Neural progenitor cell (in vitro differentiated cells): ENCODE measurements at places on chromosomes 2 and 18.

DNA sequence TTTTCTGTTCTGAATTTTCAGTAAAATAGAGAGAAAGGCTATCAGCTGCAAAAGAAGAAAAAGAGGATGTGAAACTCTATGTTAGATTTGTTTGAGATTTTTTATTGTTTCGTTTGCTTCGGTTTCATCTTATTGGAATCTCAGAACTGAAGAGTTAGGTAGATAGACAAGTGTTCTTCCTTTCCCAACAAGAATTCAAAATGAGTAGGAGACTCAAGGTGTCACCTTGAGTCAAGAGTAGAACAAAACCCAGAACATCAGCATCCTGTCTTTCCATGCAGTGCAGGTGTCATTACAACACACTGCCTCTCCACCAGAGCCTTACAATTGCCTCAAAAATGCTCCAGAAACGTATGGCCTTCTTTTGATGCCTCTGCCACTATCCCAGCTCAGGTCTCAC, 21.1 kb downstream of the NBAS start:
- no peak for DNase-seq

GRCh38 chr18:58044370-58045241, 580 bp downstream of the NEDD4L start:
- peak; percentile 70 for DNase-seq

DNA sequence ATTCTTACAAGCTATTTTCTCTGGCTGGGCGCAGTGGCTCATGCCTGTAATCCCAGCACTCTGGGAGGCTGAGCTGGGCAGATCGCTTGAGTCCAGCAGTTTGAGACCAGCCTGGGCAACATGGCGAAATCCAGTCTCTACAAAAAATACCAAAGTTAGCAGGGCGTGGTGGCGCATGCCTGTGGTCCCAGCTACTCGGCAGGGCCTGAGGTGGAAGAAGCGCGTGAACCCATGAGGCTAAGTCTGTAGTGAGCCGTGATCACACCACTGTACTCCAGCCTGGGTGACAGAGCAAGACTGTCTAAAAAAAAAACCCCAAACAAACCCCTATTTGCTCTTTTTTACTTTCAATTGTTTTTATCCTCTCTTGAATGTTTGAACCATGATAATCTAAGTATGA, 37.0 kb downstream of the PPP4R1 start:
- no peak for DNase-seq

- no peak for DNase-seq
Observed at GRCh38 chr18:62904396-62905285, 189.3 kb downstream of the PHLPP1 start.

GRCh38 chr2:63047321-63048279, 3.0 kb upstream of the OTX1 start:
- DNase-seq, result peak; percentile 76

DNA sequence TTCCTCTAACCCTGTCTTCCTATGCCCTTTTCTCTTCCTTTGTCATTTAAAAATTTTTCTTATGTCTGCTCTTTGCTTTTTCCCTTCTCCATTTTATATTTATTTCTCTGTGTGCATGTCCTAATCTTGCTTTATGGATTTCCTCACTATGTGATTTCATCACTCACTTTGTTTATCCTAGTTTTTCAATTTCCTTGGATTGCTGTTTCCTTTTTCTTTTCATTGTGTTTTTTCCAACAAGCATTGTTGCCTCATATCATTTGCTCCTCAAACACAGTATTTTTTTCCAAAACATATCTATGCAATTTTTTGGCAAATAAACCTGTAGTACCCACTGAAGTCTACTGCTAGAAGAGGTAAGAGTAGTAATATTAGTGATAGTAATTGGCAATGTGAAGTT, 67.4 kb upstream of the PNPT1 start:
- DNase-seq, result no peak

- DNase-seq, result no peak
Observed at GRCh38 chr2:11514081-11514730, 19.6 kb upstream of the GREB1 start.

- DNase-seq, result no peak
Observed at GRCh38 chr18:36461551-36461987, 164.1 kb downstream of the FHOD3 start.

- no peak for DNase-seq
Observed at GRCh38 chr2:170782673-170783072, 12.5 kb downstream of the ERICH2 start.

DNA sequence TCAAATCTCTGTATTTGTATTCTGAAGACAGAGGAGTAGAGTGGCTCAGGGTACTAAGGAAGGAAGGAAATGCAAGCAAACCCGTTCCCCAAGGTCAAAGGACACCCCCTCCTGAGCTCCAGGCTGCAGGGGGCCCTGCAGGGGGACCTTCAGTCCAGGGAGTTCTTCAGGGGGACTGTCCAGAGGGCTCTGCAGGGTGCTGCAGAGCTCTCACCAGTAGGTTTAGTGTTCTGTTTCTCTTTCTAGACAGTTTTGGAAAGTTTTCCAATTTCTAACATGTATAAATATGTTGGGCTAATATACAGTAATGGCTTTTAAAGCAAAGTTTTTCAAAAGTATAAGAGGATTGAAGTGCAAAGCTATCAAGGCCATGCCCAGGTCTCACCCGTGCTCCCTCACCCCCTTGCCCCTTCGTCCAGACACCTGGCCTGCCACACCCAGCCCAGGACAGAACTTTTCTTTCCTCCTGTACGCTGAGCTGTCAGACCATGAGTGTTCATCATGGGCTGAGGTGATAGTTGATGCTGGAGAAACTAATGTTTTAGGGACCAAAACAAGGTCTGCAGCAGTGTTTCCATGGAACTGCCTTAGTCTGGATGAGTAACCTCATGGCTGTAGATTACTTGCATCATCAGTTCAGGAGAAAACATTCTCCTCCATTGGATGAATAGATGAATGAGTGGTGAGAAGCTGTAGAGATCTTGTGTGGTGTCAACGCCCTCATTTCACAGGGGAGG, 134.2 kb downstream of the GLI2 start:
- DNase-seq, result no peak

DNA sequence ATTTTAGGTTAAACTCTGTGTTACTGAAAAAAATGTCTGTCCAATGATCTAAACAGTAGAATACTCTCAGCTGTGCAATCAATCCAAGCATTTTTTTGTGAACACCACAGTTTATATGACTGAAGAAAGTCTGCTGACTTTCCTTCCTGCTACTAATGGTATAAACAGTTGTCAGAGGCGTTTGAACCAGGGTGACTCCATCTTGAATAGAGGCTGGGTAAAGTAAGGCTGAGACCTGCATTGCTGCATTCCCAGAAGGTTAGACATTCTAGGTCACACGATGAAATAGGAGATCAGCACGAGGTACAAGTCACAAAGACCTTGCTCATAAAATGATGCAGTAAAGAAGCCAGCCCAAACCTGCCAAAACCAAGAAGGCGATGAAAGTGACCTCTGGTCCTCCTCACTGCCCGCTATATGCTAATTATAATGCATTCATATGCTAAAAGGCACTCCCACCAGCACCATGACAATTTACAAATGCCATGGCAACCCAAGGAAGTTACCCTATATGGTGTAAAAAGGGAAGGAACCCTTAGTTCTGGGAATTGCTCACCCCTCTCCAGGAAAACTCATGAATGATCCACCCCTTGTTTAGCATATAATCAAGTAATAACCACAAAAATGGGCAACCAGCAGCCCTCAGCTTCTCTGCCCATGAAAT, 31.3 kb downstream of the POU3F3 start:
- no peak for DNase-seq

DNA sequence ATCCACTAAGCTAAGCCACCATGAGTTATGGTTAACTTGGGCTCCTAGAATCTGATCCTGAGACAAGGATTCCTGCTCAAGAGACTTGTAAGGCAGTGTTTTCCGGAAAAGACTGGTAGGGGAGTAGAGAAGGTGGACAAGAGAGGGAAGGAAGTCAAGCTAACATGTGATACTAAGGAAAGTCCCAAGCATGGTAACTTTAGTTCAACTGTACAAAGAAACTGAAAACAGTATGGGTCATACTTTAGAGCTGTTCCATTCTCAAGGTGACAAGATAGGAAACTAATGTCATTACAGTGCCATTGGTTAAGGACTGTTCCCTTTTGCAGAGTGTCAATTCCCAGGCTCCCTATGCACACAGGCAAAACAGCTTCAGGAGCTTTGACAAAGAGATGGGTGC, 5.8 kb downstream of the MYO5B start:
- DNase-seq, result no peak

- no peak for DNase-seq
Observed at GRCh38 chr2:205245001-205245400, 437.3 kb upstream of the NRP2 start.

DNA sequence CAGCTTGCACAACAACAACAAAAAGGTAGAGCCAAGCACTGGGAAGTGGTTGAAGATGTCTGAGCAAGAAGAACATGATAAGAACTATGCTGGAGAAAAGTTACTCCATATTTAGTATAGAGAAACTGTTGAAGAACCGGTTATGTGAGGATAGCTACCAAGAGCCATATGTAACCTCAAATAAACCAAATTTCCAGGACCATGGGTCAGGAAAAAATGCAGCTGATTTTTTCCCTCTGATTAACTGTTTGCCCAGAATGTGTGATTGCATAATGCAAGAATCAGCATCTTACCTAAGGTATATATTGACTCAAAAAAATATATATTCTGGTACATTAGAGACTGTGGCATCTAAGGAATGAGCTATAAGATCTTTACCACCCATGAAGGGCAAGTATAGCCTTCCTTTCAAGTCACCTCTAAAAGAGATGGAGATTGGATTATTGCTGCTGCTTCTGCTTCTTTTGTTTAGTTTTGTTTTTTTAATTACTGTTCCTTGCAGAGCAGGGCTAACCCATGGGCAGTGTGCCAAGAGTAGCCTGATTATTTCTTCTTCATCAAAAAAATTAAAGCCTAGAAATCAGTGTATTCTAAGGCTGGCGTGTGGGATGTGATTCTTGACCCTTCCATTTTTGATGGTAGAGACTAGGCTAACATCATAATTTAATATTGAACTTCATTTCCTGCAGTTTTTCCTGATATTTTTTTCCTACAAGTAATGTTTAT, 76.9 kb upstream of the MAP3K20 start:
- DNase-seq, result no peak

GRCh38 chr2:232571026-232571474, 20.6 kb downstream of the EIF4E2 start:
- DNase-seq, result no peak

- DNase-seq, result no peak
Observed at GRCh38 chr2:70391988-70392387, 90.1 kb upstream of the FAM136A start.

DNA sequence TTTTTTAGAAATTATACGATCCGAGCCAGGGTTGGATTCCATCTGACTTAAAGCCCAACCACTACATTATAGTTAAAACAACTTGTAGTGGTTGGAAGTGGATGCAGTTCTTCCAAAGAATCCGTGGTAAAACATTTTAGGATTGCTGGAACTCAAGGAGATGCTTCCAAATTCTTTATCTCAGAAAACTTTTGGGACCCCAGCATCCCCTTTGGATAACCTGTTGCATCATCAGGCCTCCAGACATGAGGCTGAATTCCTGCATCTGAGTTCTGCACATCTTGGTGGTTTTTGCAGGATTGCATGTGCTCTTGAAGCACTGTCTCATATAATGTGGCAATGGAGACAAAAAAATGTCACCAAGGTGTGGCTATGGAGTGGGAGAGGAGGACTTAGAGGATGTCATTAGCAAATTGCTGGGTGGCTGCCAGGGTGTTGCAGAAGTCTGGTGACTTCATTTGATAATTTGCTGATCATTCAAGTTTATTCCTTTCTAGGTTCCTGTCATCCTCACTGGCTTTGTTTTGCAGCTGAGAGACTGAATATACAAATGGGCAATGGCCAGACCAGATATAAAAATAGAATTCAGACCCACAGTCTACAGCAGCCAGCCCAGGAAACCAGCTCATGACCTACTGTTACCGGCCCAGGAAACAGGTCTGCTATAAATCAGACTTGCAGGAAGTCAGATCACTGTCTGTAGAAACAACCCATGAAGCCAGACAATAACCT, 207.7 kb downstream of the BCL2 start:
- no peak for DNase-seq

DNA sequence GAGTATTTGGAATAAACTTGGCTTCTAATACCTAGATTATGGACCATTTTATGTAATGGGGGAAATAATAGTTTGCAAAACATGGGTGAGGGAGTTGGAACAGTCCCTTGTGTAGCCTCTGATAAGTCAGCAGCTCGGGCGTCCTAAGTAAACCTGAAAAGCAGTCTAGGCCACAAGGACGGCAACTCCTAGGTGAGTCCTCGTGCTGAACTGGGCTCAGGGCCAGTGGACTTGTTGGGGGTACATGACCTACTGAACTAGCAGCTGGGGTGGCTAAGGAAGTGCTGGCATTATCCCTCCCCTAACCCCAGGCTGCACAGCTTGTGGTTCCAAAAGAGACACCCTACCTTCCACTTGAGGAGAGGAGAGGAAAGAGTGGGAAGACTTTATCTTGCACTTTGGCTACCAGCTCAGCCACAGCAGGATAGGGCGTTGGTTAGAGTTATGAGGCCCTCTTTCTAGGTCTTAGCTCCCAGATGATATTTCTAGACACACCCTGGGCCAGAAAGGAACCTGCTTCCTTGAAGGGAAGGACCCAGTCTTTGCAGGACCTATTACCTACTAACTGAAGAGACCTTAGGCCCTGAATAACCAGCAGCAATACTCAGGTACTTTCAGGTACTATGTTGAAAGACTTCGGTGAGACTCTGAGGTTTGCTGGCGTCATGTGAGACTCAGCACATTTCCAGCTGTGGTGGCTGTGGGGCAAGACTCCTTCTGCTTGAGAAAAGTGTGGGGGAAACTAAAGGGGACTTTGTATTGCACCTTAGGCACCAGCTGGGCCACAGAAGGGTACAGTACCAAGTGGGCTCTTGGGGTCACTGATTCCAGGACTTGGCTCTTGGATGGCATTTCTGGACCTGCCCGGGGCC, 71.0 kb downstream of the AQP4 start:
- no peak for DNase-seq

DNA sequence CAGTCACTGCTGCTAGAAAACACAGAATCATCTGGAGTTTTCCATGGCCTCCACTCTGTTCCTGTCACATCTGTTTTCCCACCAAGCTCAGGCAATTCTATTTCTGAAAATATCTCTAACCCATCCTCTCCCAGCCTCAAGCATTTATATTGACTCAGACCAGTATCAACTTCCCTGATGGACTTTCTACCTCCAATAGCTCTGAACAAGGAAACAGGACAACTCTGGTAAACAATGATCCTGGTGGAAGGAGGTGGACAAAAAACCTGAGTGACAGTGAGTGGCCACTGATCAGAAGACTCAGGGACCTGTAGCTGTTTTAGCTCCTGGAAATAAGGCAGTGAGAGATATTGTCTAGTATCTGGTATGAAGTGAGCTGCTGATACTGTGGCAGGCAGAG, 23.4 kb downstream of the BMP10 start:
- DNase-seq, result no peak
